ENCODE measurements at places on chromosomes 3 and 15. TPM values are rescaled to one million over a fixed set of nuclear protein-coding genes. Genes with fewer than 3 reads are reported as not detected.

DNA sequence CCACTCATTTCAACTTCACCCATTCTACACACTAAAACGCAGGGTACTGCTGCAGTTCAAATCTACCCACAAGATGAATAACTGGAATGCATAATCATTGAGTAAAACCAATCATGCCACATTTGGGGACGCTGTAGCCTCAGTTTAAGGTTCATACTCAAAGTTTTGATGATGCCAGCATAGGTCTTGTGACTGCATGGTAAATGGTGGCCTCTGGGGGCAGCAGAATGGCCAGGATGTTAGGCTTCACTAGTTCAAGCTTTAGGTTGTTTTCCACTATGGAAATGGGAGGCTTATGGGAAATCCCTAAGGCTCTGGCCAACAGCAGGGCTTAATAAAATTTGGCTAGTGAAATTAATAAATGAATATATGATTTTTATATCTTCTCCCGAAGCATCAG, 104.3 kb upstream of the TSC22D2 start:
- DNase-seq, result no peak

- DNase-seq, result no peak
These were observed 211.9 kb upstream of the KCNMB2 start for GRCh38 chr3:178324356-178324755.

DNA sequence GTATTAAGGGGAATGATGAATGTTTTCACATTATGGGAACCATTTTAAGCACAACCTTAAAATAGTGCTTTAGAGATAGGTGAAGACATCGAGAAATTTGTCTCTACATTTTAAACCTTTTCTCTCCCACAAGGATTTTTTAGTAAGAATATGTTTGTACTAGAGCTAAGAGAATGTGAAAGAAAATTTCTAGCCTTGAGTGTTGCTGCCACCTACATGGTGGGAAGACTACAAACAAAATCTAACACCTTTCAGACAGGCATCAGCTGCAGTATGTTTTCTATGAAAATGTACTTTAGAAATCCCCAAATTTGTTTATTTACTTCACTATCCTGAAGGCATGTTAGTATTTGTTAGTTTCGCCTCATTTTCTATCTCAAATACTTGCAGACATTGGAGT, 247.4 kb downstream of the WDR72 start:
- DNase-seq, result no peak

DNA sequence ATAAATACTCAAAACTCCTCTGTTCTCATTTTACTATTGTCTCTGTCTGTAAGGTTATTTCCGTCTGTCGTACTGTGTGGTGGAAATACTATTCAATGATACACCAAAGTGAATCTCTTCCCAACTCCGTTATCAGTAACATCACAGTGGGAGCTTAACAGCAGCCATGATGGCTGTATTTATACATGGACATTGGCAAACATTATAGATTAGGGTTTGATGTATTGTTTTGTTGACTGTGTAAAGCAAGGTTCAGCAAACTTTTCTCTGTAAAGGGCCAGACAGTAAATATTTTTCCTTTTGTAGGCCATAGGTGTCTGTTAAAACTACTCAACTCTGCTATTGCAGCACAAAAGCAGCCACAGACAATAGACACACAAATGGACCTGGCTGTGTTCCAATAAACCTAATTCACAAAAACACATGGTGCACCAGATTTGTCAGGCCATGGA, 23.2 kb downstream of the LIPC start:
- DNase-seq, result no peak

GRCh38 chr3:86969500-86970189, 21.3 kb downstream of the VGLL3 start:
- DNase-seq, result no peak

DNA sequence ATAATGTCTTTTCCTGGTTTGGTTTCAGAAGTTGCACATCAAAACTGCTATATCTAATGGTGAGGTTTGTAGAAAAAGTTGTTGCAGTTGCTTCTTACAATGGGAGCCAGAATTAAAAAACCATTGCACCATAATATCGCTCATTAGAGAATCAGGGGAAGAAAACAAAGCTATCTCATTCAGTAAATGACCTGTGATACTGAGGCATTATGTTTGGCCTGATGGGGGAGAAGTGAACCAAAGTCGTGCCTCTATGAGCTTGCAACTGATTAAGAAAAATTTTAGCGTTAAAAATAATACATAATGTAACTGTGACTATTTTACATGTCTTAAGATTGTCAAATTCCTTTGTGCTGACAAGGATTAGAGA, 60.2 kb upstream of the ARHGEF26 start:
- no peak for DNase-seq

DNA sequence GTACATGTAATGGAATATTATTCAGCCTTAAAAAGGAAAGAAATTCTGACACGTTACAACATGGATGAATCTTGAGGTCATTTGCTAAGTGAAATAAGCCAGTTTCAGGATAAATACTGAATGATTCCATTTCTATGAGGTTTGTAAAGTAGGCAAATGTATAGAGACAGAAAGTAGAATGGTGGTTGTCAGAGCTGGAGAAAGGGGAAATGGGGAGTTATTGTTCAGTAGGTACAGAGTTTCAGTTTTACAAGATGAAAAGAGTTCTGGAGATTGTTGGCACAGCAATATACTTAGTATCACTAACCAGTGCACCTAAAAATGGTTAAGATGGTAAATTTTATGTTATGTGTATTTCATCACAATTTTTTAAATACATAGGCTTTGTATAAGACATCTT, 60.6 kb downstream of the USP8 start:
- no peak for DNase-seq

DNA sequence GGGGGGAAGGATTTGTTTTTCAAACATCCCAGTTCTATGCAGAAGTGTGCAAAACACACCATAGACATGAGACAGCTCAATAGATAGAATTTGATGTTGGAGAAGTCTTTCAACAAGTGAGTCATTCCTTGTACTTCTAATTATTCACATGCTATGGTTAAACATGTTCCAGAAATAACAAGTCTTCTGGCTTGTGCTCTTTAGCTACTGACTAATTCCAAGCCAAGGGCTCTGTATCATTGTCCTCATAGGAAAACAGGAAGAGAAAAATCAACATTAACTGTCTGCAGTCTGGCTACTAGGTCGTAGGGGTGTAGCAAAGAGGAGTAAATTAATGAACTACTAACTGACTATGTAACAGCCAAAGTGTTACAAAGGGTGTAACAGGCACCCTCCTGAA, 25.8 kb downstream of the LDHAL6B start:
- DNase-seq, result no peak

- no peak for DNase-seq
These were observed 68.0 kb downstream of the CHL1 start for GRCh38 chr3:264394-265156.

DNA sequence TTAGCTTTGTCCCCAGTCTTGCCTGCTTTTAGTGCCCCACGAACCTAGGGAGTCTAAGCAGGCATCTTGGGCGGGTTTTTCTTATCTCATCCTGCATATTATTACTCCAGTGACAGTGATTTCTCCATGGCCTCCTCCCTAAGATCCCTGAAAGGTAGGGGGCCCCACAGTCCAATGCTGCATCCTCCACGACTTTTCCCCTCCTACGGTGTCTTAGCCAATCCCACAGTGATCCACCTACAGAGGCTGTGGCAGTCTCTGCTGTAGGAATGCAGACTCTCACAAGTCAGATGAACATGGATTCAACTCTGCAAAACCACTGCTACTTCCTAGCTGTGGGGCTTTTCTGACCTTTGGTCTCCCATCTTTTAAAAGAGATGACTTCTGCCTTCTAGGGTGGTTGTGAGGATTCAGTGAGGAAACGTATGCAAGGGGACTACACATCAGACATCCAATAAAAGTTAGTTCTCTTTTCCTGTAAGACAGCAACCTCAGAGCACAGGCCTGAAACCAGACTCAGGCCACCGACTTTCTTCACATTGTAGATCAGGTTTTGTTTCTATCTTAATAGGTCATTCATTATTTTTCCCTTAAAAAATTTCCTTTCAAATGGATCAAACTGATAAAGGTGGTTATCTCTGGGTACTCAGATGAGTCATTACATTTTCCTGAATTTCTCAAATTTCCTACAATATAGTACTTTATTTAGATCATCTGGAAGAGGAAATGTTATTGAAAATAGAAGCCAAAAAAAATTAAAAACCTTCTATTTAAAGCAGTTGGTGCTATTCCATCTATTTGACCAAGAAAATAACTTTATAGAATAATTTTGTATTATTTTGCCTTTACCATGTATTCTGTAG, 23.2 kb downstream of the ILDR1 start:
- no peak for DNase-seq

DNA sequence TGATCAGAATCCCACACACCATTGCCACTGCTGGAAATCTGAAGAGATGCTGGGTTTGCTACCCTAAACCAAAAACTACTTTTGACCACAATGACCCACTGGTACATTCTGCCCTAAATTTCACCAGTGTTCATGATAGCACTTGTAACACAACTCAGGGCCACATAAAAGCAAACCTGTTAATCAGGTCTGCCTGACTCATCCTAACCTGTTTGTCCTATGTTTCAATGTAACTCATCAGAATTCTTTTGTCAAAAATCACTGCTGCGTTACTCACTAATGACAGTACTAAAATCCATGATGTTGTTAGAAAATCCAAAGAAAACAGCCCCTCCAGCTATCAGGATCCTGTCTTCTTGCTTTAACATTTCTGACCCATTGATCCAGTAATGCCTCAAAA, 55.6 kb upstream of the XCR1 start:
- no peak for DNase-seq

DNA sequence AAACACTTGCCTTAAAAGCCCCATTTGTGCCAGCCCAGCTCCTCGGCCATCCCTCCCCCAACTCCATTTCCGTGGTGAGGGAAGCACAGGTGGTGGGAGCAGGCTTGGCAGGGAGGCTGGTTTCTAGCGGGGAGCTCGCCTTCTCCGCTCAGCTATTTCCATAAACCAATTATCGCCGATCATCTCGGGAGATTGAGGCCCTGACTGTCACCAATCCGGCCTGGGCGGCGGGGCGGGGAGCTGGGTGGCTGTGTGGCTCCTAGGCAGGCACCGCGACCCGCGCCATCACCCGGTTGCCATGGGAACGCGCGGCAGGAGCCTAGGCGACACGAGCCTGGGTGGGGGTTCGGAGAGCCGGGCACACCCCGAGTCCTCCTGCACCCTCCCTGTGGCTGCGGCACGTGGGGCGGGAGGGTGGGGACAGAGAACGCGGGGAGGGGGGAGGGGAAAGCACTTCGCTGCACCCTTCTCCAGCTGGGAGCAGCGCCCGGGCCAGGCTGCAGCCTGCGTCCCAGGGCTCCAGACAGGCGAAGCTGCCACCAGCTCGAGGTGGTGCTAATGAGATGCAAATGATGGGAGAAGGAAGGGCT, 9.3 kb downstream of the CCDC33 start:
- DNase-seq, result no peak

DNA sequence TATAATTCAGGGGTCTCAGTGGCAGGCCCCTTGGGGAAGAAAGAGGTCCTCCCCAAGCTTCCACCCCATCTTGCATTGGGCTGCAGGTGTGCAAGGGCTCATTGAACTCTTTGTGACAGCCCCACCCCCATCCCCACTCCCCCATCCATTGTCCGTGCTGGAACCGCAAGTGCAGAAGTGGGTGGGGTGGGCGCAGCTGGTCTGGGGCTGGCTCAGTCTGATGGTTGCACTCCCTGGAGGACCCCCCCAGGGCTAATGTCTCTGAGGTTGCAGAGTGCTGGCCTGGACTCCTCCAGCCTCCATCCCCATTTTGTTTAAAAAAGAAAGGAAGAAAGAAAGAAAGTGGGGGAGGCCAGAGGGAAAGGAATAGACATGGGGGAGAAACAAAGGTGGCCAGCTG, 42.3 kb upstream of the ARL8B start:
- DNase-seq, result no peak

DNA sequence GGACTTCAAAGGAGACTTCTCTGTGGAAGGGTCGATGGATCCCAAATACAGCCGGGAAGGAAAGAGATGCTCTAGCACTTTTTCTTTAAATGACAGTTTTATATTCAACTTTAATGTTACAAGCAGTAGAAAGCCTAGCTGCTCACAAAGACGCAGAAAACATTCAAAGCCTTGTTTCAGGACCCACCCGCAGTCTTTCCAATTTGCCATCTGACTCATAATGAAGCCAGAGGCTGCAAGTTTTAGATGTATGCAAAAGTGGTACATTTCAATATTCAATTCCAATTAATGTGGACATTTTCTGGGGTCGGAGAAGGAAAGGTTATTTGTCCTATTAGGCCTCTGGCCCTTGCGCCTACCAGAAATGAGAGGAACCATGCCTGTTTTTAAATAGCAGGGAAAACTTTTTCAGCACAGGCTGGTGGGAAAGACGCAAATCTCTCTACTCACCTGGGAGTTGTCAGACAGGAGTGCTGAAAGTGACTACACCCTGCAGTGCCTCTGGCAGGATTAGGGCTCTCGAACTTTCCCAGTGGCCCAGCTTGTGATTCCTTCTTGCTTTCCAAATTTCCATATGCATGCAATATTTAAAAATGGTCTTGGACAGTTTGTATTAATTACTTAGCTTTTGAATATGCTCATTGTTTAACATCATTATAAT, 117.4 kb upstream of the MBNL1 start:
- no peak for DNase-seq

- no peak for DNase-seq
These were observed 30.4 kb downstream of the LSM3 start for GRCh38 chr3:14208977-14209394.

GRCh38 chr3:186683979-186684378, 18.2 kb downstream of the HRG start:
- DNase-seq, result no peak

GRCh38 chr3:105385819-105386508, 19.3 kb downstream of the ALCAM start:
- DNase-seq, result no peak

DNA sequence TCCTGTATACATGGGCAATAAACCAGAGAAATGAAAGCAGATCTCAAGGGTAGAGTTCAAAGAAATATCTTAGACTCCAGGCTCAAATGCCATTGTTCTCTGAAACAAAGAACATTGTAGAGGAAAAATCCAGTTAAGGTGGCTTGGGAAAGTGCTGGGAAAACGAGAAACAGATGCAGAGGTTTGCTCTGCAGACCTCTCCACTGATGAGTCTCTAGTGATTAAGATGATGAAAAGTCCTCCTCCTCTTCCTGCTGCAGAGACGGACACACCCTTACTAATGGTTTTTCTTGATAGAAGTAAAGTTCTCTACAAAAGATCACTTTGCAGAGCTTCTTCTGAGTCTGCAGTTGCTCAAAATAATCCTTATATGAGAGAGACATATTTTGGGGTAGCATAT, 264.7 kb downstream of the GABRG3 start:
- no peak for DNase-seq

Gene DAZL
- total RNA-seq, result not detected

Gene RTF1
- total RNA-seq, result 31.2 TPM

Gene GP9
- total RNA-seq, result not detected

Gene ECE2
- total RNA-seq, result 4.5 TPM

Gene CHDH
- 11.9 TPM for total RNA-seq

Gene ZNF662
- 7.3 TPM for total RNA-seq

Gene PLA2G4F
- total RNA-seq, result 0.11 TPM

Gene RAD51
- total RNA-seq, result 0.57 TPM

Gene CCR9
- total RNA-seq, result not detected

Gene PPP1R14D
- not detected for total RNA-seq

Gene PRR20G
- not detected for total RNA-seq

Gene ZIC4
- total RNA-seq, result not detected

Gene TMEM40
- not detected for total RNA-seq

Gene PFKFB4
- 3.1 TPM for total RNA-seq

Gene SLITRK3
- not detected for total RNA-seq

Gene MINAR1
- total RNA-seq, result 14.4 TPM

Gene CAND2
- total RNA-seq, result 6.2 TPM

Gene ABHD6
- 57.3 TPM for total RNA-seq

Gene PP2D1
- total RNA-seq, result not detected

Gene LMCD1
- total RNA-seq, result 21.8 TPM

All from adrenal gland (tissue), 19 donors.